ENCODE measurements at places on chromosomes 7 and 10.

DNA sequence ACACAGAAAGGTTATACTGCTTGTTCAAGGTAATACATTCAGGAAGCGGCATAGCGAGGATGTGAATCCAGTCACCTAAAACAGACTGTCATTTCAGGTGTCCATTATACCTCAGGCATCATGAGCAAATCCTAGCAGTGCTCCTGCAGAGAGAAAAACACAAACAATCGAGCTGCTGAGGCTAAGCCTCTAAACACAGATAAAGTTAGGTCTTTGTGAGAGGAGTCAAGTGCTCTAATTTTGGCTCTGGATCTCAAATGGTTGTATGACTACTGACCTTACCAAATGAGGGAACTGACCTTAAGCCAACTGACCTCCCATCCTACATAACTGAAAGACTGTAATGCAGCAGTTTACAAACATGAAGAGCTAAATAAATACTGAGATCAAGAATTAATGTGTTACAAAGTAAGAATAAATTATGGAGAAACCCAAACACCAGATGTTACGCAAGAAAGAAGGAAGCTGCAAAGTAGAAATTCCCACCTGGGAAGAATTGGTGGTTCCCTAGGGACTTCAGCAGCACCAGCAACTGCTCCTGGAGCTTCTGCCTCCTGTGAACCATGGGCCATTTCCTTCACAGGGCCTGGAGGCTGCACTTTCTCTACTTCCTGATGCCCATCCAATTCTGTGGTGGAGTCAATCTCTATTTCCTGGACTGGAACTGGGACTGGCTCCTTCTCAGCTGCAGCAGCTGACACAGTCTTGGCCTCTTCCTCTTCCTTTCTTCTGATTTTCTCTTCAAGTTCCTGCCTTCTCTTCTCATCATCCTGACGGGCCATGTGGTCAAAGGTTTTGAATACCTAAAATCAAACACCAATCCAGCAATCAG, 5.8 kb downstream of the NUDCD3 start:
- DNase-seq: no peak

DNA sequence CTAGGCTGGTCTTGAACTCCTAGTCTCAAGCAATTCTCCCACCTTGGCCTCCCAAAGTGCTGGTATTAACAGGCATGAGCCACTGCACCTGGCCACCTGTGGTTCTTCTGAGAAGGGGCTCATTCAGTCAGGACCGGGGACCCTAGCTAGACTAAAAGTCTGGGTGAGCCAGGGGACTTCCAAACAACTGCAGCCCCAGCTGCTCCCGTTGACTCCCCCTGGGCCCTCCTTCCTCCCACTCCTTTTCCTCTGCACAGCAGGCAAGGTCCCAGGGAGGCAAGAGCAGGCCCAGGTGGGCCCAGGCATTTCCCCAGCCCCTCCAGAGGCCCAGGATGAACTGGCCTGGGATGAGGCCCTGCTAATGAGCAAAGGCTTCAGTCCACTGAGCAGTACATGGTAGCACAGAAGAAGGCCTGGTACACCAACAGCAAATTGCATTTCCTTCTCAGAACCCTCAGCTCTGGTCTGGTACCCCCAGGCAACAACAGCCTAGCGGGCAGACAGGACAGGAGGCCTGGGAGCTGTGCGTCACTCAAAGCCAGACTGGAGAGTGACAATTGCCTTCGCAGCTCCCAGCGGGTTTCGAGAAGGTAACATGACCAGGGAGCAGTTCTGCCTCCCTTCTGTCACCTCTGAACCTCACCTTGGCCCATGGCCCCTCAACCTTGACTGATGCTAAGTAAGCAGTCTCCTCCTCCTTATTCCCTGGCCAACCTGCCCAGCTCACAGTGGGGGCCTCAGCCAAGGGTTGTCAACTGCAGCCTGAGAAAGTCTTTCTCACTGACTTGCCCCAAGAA, 30.7 kb upstream of the HSPA12A start:
- DNase-seq: no peak

DNA sequence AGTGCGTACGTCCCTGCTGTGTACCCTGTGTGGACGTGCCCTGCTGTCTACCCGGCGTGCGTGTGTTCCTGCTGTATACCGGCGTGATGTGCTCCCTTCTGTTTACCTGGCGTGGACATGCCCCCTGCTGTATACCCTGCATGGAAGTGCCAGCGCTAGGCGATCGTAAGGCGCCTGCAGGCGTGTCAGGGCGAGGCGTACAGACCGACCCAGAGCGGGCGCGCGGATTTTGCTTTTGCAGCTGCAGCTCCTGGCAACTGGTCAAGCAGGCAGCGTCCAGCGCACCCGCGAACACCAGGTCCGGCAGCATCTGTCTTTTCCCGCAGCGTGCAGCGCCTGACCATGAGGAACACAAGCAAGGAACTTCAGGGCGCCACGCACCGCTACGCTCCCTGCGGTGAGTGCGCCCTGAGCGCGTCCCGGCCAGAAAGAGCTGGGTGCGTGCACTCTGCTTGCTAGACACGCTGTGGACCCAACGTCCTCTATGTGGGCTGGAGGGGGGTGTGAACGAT, 680 bp downstream of the C7orf57 start:
- DNase-seq: no peak

GRCh38 chr10:20287586-20287985, 471.4 kb downstream of the PLXDC2 start:
- DNase-seq: no peak

- DNase-seq: no peak
These were observed 143.8 kb downstream of the TEX36 start for GRCh38 chr10:125538947-125539731.

- no peak for DNase-seq
These were observed 37.9 kb upstream of the CNPY1 start for GRCh38 chr7:155584261-155584660.

GRCh38 chr10:76892766-76893479, 744.7 kb downstream of the KCNMA1 start:
- no peak for DNase-seq

GRCh38 chr7:79298145-79298760, 155.2 kb downstream of the MAGI2 start:
- DNase-seq: no peak

- no peak for DNase-seq
These were observed 295.1 kb downstream of the RPS24 start for GRCh38 chr10:78328592-78329404.

DNA sequence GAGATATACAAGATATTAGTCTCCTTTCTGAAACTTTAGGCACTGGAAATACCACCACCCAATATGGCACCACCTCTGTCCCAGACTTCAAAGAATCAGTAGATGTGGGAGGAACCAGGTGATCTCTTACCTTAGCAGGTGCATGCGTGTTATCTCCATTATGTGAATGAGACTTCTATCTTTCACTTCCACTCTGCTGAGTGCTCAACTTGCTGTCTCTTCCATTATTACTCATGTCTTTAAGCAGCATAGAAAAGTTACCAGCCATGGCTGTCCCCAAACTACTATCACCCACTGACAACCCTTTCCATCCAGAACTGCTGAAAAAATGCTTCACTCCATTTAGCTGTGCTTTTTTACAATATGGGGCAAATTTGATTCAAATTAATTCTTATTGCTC, 101.5 kb upstream of the PRSS1 start:
- no peak for DNase-seq

- DNase-seq: peak; percentile 56
These were observed 213.9 kb downstream of the MAD1L1 start for GRCh38 chr7:2018569-2019460.

DNA sequence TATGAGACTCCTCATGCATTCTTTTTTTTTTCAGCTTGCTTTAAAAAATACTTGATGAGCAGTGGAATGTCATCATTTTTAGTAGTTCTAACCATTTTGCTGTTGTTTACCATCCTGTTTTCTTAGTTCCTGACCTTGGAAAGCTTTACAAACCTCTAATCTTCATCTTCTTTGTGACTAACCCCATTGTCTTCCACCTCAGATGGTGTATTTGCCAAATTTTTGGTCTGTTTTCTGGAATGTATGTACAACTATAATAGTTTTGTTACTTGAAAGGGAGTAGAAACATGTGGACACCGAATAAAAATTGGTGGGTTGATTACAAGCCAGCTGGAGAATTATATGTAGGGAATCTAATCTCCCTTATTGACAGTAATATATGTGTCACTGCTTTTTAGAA, 172.7 kb downstream of the SND1 start:
- no peak for DNase-seq

- DNase-seq: no peak
These were observed 451 bp downstream of the SRRT start for GRCh38 chr7:100875356-100875751.

DNA sequence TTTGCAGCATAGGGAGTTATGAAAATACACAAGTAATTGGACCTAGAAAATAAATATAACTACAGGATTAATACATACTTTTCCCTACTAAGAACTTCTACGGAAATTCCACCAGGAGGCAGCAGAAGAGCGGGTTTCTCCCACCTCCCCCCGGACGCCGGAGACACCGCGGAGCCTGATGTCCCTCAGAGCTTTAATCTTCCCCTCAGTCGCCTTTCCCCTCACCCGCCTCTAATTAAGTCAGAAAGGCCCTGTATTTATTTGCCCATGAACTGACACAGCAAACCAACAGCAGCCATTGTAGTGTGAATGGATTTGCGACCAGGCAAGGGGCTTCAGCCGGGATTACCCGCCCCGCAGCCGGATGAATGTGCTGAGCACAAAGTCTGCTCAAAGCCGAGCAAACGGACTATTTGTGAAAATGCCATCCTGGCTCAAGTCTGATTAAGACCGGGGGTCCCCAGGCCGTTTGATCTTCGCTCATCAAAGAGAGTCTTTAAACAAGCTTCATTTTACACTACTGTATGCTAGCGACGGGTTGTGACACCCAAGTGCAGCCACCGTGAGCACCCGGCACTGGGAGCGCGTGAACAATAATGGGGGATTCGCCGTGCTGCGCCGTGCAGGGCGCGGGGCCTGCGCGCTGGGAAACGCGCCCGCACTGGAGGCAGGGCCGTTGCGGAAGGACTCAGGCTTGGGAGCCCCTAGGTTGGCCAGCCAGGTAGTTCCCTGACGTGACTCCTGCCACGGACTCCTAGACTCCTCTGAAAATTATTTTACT, 5.6 kb upstream of the DKK1 start:
- no peak for DNase-seq

DNA sequence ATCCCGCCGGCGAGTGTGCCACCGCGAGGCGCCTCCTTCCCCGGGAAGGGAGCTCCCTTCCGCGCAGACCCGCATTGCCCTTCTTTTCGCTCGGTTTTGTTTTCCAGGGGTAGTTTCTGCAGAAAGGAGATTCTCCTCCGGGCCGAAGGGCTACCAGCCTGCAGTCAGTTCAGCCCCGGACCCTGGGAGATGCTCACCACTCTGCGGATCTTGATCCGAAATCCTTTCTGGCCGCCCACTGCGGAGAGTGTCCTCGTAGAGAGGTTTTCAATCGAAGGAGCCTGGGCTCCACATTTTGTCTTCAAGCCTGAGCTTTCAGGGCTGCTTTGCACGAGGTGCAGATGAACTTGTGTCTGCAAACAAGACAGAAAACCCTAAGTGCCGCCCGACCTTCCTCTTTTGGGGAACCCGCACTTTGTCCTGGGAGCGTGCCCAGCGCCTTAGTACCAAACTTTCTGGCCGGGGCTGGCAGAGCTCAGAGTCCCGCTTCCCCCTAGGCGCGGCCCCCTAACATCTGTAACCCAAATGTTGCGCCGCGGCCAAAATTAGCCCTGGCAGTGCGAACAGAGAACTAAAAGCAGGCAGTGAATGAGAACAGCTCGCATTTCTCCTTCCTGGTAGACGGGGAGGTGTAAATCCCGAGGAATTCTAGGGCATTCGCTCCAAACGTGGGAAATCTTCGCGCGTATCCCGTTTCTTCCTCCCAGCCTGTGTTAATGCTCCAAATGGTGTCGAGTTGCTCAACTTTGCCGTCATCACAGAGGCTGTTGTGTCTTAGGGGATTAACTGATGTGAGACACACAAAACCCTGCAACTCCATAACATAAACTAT, 6.7 kb upstream of the EN2 start:
- DNase-seq: no peak

DNA sequence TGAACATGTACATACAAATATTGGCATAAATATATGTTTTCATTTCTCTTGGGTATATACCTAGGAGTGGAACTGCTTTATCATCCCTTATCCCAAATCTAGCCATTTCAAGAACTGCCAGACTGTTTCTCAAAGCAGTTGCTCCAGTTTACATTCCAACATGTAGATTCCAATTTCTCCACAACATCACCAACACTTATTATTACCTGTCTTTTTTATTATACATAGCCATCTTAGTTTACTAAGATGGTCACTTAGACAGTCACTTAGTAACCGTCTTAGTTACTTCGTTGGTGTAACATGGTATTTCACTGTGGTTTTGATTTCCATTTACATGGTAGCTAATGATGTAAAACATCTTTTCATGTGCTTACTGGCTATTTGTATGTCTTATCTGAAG, 82.7 kb downstream of the ZFAND4 start:
- DNase-seq: no peak

- DNase-seq: no peak
These were observed 39.2 kb upstream of the SDHAF3 start for GRCh38 chr7:97078023-97078969.

DNA sequence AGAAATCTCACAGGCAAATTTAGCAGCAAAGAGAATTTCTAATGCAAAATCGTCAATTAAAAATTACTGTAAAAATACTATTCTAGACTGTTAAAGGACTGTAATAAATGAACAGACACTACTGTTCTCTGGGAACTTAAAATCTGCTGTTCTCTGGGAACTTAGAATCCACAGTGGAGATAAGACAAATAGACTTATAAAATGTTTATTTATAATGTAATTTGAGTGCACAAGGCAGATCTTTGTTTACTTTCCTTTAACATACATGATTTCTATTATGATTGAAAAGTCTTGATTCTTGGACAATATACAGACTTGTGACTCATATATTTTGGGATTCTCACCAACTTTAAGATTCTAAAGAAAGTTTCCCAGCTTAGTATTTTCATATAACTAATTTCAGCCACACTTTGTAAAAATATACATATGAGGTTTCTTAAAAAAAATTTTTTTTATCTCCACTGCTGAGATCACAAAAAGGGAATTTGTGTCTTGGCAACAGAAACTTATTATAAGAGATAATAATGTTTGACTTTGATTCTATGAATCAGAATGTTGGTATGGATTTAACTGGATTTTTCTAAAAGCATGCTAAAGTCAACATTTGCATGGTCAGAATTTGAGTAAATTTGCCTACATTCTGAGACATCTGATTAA, 166.3 kb upstream of the RHOBTB1 start:
- DNase-seq: no peak

GRCh38 chr7:292226-292625, 2.3 kb downstream of the FOXL3 start:
- no peak for DNase-seq

Measured in RWPE2 (cell line).